ENCODE measurements at places on chromosomes 5 and 9. TPM values are rescaled to one million over a fixed set of nuclear protein-coding genes. Genes with fewer than 3 reads are reported as not detected.

UBTD2 gene
- 9.3 TPM for total RNA-seq

SPINK1 gene
- not detected for total RNA-seq

ZNF366 gene
- not detected for total RNA-seq

SHISAL2B gene
- not detected for total RNA-seq

CREBRF gene
- 26.4 TPM for total RNA-seq

ANKRD55 gene
- total RNA-seq = 16.1 TPM

ERGIC1 gene
- 44.5 TPM for total RNA-seq

CCIN gene
- total RNA-seq = not detected

PCDHB9 gene
- not detected for total RNA-seq

LECT2 gene
- not detected for total RNA-seq

HARS2 gene
- total RNA-seq = 35.3 TPM

DNM1 gene
- 0.99 TPM for total RNA-seq

CBY3 gene
- 0.31 TPM for total RNA-seq

SAP30L gene
- total RNA-seq = 49.5 TPM

LRRC19 gene
- not detected for total RNA-seq

NDUFAF2 gene
- total RNA-seq = 17.7 TPM

ZNF658 gene
- total RNA-seq = 4.7 TPM

ECSCR gene
- 0.60 TPM for total RNA-seq

FUT7 gene
- 1.7 TPM for total RNA-seq

PDCD1LG2 gene
- 1.2 TPM for total RNA-seq

PCDHGA12 gene
- not detected for total RNA-seq

FYB1 gene
- total RNA-seq = 335 TPM

RELL2 gene
- total RNA-seq = 22.9 TPM

ARL10 gene
- total RNA-seq = 15.9 TPM

CORO2A gene
- total RNA-seq = 8.0 TPM

SPOCK1 gene
- not detected for total RNA-seq
